ENCODE measurements at places on chromosomes 4 and X.

DNA sequence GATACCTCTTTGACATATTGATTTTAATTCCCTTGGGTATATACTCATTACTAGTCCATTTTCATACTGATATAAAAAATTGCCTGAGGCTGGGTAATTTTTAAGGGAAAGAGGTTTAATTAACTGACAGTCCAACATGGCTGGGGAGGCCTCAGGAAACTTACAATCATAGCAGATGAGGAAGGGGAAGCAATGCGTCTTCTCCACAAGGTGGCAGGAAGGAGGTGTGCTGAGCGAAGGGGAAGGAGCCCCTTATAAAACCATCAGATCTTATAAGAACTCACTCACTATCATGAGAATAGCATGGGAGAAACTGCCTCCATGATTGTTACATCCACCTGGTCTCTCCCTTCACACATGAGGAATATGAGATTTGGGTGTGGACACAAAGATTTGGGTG, 42.4 kb downstream of the MSX1 start:
- no peak for DNase-seq

GRCh38 chr4:13298655-13299054, 185.5 kb downstream of the RAB28 start:
- no peak for DNase-seq

DNA sequence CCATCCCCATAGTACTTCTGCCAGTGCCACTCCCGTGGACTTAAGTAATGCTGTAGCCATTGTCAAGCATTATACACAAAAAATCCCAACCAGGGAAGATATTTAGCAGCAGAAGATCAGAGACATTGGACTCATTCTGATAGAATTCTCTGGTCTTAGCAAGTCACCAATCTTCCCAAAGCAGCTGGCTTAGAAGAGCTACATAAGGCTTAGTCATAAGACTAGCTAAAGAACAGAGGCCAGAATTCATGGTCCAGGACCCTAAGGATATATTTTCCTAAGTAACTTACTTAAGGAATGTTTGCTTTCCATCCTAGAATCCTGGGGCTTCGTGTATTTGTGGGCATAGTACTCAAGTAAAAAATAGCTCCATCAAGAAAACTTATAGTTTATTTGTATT, 100.3 kb upstream of the SLIT2 start:
- DNase-seq: no peak

DNA sequence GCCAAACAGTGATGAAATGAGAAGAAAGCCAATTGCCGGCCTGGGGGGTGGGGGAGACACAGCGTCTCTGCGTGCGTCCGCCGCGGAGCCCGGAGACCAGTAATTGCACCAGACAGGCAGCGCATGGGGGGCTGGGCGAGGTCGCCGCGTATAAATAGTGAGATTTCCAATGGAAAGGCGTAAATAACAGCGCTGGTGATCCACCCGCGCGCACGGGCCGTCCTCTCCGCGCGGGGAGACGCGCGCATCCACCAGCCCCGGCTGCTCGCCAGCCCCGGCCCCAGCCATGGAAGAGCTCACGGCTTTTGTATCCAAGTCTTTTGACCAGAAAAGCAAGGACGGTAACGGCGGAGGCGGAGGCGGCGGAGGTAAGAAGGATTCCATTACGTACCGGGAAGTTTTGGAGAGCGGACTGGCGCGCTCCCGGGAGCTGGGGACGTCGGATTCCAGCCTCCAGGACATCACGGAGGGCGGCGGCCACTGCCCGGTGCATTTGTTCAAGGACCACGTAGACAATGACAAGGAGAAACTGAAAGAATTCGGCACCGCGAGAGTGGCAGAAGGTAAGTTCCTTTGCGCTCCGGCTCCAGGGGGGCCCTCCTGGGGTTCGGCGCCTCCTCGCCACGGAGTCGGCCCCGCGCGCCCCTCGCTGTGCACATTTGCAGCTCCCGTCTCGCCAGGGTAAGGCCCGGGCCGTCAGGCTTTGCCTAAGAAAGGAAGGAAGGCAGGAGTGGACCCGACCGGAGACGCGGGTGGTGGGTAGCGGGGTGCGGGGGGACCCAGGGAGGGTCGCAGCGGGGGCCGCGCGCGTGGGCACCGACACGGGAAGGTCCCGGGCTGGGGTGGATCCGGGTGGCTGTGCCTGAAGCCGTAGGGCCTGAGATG, at the start of gene SHOX:
SHOX (plus strand) TSS at position 180 of the 885 bp plus-strand sequence; CDS start at position 287, 107 bp downstream.
- DNase-seq: no peak

- DNase-seq: no peak
Observed at GRCh38 chrX:107574711-107575110, 53.6 kb upstream of the PRPS1 start.

- no peak for DNase-seq
Observed at GRCh38 chr4:76292730-76293129, 13.8 kb upstream of the STBD1 start.

DNA sequence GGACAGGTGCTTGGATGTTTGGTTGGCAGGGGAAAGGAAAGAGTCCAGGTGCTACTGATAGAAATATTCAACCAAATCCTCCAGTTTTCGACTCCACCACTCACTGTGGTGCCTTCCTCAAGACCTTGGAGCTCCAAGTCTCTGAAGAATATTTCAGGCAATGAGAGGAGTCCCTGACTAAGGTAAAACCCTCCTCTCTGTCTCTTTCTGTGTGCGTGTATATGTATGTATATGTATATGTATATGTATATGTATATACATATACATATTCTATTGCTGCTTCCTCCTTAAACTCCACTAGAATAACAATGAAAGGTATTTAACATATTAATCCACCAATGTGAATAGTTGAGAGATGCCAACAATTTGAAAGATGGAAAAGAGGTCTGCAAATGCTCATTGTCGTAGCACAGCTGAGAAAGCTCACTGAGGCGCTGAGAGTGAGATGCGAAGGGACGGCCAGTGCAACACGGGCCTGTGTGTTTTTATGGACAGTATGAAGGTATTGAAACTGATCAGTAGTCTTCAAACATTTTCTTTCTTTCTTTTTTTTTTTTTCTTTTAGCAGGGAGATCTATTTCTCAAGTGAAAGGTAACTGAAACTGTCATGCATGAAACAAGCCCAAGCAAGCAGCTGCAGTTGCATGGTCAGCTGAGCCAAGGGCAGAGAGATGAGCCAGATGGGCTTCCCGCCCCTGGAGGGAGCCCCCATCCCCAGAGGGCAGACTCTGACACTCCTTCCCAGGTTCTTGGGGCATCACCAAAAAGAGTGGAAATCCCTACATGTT, 41.1 kb upstream of the HS3ST1 start:
- DNase-seq: no peak

DNA sequence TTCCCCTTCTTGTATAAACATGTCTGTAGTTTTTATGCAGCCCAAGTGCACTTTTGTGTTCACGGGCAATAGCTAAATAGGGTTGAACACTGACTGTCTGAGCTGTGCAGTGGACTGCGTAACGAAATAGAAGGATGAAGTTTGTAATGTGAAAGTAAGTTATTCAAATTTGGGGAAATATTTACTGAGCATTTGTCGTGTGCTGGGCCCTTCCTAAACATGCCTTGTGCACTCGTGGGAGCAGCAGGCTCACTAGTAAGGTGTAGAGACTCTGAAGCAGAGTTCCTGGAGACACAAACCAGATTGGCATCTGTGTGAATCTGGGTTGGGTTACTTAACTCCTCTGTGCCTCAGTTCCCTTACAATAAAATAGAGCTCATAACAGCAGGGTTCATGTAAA, 51.7 kb upstream of the C1QTNF7 start:
- DNase-seq: no peak

GRCh38 chrX:8084006-8084405, 87.1 kb downstream of the VCX2 start:
- no peak for DNase-seq

- DNase-seq: no peak
Observed at GRCh38 chr4:37601531-37601930, 84.6 kb downstream of the RELL1 start.

- no peak for DNase-seq
Observed at GRCh38 chr4:159856451-159856850, 753.6 kb downstream of the RAPGEF2 start.

DNA sequence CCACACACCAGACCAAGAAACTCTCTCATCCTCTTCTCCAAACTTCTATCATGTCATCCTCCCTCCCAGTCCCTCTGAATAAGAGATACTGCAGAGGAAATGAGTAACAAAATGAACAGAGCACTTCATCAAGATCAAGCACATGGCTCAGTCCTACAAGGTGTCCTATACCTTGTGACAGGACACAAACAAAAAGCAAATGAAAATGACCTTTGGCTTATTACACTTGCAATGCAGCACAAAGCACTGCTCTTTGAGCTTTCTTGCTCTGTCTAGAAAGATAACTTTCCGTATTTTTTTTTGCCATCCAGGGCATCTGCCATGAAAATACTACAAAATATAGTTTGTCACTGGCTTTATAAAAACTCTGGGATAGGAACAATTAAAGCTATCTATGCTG, 402.7 kb downstream of the HNRNPD start:
- no peak for DNase-seq

GRCh38 chr4:144650311-144651005, 4.5 kb downstream of the HHIP start:
- DNase-seq: no peak

All from midbrain (tissue), 1 donor.